Mesenteric fat pad (tissue), 1 donor: ENCODE measurements at places on chromosomes 11 and 22. TPM values are rescaled to one million over a fixed set of nuclear protein-coding genes. Genes with fewer than 3 reads are reported as not detected.

DNA sequence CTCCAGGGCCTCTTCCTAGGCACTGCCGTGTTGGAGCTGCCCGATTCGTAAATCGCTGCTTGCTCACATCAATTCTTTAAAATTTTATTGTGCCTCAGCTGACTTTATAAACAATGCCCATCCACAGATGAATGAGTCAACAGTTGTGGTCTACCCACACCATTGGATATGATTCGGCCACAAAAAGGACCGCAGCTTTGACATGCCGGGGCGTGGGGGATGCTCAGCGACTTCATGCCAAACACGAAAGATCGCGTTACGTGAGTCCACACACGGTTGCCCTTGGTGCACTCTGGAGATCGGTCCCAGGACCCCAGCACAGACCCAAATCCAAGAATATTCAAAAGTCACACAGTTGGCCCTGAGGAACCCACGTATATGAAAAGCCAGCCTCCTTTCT is 195.7 kb downstream of the CTTN start:
- DNase-seq, result no peak

DNA sequence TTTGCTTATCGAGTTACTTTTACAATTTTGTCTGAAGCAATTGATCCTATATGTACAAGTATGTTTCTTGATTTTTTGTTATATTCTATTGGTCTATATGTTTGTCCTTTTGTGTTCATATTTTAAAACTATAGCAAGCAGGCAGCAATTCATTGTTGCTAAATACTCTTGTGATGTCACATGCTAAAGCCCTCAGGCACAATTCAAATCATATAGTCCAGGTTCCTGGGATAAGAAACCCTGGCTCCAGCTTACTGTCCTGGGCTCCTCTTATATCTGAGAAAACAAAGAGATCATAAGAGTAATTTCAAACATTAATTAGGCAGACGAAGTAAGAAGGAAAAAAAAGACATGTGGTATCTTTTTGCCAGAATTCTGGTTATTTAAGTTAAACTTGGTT is 6.6 kb upstream of the CCDC83 start:
- no peak for DNase-seq

GRCh38 chr22:28329186-28330073 is 350.2 kb downstream of the TTC28 start:
- DNase-seq, result no peak

Gene FCHSD2
- total RNA-seq, result 54.9 TPM

DNA sequence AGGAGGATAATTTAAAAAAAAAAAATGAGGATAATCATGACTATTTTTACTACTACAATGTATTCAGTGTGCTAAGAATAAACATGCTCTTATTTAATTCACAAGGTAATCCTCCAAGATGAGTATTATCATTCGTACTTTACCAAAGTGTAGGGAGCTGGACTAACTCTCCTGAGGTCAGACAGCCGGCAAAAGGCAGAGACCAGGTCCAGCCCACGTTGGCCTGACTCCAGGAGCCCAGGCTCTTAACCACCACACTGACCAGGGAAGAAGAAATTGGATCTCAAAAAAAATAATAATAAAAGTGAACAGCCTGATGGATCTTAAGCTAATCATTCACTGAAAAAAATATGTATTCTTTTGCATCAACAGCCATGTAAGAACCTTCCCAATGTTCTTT is 25.2 kb downstream of the PLAAT3 start:
- no peak for DNase-seq

Gene KCNQ1OT1
- 3.0 TPM for total RNA-seq

GRCh38 chr11:119118227-119118626 is 3.2 kb upstream of the HINFP start:
- no peak for DNase-seq

GRCh38 chr22:37907036-37907954 is 1.2 kb downstream of the MICALL1 start:
- no peak for DNase-seq

Gene BATF2
- total RNA-seq, result 2.1 TPM

- DNase-seq, result no peak
These were observed 14.8 kb downstream of the EXT2 start for GRCh38 chr11:44110231-44110679.
